IPS DF 19.7 (cell line): ENCODE measurements at places on chromosomes 16 and 17.

- no peak for DNase-seq
Observed at GRCh38 chr16:12339686-12340085, 363.2 kb downstream of the SNX29 start.

- DNase-seq: no peak
Observed at GRCh38 chr17:1197781-1198490, 18.2 kb upstream of the ABR start.

GRCh38 chr17:38451840-38452529 is 23.7 kb downstream of the ARHGAP23 start:
- DNase-seq: peak; percentile 95

GRCh38 chr17:50684612-50685333 is 22.9 kb downstream of the ANKRD40 start:
- no peak for DNase-seq

DNA sequence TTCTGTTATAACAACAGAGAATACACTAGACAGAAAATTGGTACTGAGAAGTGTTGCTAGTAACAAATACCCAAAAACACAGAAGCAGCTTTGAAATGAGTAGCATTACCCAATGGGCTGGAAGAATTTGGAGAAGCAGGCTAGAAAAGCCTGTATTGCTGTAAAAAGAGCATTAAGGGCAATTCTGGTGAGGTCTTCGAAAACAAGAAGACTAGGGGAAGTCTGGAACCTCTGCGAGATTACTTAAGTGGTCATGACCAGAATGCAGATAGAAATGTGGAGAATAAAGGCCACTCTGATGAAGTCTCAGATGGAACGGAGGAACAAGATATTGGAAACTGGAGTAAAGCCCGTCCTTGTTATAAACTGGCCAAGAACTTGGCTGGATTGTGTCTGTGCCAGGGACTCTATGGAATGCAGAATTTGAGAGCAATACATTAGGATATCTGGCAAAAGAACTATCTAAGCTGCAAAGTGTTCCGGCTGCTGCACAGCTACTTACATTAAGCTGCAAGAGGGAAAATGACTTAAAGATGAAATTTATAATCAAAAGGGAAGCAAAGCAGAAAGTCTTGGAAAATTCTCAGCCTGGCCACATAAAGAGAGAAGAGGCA is 44.9 kb upstream of the PEMT start:
- DNase-seq: no peak

GRCh38 chr16:30082545-30083090 is 6.8 kb downstream of the PPP4C start:
- no peak for DNase-seq

DNA sequence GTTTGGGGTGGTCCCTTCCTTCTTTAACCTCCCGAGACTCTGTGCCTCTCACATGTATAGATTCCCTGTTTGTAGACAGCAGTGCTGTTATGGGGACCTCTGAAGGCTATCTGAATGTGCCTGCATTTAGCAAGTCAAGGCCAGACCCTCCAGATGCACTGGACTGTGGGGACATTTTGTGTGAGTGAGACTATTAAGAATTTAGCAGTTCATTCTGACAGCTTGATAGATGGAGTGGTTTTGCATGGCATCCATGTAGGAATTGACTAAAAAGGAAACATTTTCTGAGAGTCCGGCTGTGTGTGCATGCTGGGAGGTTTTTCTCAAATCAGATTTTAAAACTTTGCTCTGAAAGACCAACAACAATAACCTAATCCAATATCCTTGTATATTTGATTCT is 226.3 kb downstream of the MSI2 start:
- no peak for DNase-seq

DNA sequence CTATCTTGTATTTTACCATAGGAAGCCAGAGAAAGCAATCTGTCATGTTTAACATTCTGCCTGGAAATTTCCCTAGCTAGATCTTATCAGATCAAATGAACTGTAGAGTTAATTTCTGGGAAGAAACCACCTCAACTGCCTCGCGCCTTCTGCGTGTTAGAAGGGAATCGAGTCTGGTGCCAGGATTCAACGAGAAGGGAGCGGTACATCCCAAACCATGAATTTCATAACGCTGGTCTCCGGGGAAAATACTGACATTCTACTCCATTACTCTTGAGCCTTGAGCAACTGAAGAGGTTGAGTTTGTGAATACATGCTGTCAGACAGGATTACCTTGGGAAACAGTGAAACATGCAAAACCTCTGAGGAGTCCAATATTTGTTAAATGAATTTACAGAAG is 35.2 kb downstream of the MPHOSPH6 start:
- DNase-seq: no peak

DNA sequence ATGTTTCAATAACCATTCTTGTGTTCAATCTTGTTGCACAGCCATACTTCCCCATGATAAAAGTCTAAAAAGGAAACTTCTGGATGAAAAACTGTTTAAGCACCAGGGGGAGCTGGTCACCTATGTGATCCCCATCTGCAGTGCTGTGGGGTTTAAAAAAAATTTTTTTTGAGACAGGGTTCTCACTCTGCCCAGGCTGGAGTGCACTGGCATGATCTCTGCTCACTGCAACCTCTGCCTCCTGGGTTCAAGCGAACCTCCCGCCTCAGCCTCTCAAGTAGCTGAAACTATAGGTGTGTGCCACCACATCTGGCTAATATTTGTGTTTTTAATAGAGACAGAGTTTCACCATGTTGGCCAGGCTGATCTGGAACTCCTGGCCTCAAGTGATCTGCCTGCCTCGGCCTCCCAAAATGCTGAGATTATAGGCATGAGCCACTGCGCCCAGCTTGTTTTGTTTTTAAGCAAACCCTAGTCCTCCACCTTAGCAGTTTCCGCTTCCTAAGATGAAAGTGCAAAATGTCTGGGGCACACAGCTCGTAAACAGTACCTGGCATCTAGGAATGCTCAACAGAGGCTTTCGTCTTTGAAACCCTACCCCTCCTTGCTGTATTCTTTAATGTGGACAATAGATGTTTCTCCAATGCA is 25.4 kb downstream of the DNAJA2 start:
- no peak for DNase-seq

DNA sequence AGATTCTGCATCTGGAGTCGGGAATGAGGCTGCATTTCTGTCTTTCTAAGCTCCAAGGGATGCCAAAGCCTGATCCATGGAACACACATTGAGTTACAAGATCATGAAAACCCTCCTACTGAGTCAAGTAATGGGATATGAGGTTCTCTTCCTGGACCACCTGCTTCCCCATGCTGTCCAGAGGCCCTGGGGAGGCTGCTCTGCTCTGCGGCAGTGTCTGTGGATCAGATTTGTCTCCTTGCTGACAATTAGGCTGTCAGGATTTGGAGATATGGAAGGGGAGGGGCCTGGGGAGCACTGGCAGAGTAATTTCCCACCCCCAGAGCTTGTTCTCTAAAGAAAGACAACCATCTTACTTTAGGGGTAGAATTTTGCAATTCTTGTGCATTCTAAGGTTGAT is 33.0 kb downstream of the C16orf95 start:
- no peak for DNase-seq

DNA sequence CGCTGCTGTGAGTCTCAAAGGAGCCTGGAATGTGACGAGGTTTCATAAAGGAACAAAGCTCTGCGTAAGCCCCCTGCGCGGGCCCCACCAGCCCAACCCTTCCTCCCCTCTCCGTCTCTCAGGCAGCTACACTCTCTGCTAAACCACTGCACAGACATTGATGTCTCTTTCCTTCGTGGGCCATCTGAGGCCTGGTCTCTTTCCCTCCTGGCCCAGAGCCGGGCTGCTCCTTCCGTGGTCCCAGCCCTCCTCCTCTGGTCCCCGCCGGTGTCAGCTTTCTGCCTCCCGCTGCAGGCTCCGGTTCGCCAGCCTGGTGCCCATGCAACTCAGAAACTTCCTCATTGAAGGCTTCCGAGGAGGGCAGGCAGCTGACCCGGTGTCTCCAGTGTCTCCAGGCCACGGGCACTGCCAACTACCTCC is 7.4 kb downstream of the SCARF1 start:
- DNase-seq: no peak

DNA sequence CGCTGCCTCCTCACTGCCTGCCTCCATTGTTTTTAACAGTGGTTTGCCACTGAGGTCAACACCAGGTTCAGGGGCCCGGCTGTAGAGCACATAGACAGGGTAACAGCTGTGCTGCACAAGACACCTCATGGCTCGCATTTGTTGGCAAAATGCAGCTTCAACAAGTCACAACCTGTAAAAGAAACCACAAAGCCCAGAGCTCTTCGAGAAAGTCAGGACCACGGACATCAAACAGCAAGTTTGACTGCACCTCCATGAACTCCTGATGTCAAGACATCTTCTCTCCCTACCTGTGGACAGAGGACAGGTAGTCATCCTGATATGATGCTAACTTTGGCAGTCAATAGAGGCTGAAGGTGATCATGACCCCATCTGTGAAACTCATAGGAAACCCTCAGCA is 142.4 kb upstream of the SOX9 start:
- DNase-seq: no peak

- DNase-seq: no peak
Observed at GRCh38 chr17:80949451-80950421, 41.9 kb upstream of the CHMP6 start.

DNA sequence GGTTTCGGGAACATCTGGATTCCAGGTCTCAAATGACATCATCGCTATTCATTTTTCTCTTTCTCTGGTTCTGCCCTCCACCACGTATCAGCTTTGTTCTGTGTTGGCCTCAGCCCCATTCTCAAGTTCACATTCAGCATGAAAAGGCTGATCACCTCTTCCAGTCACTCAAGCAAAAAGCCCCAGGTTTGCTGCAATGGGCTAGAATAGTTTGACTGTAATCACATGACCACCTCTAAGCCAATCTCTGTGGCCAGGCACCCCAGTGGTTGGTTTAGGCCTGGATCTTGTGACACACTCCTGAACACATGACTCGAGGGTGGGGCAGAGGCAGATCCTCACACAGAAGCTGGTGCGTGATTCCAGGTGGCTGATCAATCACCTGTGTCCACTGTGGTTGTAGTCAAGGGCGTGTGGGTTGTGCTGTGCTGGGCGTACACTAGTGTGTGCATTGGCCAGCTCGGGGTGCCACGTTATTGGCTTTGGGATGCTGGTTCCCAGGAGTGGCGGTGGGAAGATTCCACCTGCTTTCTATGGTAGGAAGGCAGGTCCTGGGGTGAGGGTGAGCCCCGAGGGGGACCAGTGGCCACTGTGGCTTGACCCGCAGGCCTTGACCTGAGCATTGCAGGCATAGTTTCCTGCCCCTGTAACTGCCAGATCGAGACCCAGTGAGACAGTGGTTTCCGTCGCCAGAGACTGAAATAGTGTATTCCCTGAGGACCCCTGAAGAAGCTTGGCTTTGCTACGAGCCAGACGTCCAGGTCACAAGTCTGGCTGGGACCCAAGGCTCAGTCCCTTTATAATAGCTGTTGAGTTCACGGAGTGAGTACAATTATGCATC is 12.0 kb downstream of the EEF2K start:
- DNase-seq: no peak

DNA sequence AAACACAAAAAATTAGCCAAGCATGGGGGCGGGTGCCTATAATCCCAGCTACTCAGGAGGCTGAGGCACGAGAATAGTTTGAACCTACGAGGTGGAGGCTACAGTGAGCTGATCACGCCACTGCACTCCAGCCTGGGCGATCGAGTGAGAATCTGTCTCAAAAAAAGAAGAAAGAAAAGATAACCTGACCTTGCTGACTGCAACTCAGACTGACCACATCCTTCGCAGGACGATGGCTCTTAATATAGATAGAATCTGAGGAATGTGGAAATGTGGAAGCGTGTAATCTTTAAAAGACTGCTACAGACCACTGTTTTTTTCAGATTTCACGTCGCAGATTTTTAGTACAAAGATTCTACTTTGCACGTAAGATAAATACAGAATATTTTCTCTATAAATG is 37.8 kb downstream of the KLHDC4 start:
- DNase-seq: no peak

- no peak for DNase-seq
Observed at GRCh38 chr16:82137822-82138167, 32.2 kb downstream of the MPHOSPH6 start.

DNA sequence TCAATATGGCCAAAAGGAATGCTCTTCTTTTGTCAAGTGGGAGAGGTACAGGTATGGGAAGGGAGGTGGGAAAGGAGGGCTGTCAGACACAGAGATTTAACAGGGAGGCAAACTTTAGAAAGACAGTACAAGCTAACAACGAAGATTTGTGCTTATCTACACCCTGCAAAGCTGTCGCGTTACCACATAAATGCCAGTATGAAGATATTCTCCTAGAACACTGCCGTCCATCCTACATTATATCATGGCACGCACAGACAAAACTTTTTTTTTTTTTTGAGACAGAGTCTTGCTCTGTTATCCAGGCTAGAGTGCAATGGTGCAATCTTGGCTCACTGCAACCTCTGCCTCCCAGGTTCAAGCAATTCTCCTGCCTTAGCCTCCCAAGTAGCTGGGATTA is 50.6 kb downstream of the STH start:
- no peak for DNase-seq

DNA sequence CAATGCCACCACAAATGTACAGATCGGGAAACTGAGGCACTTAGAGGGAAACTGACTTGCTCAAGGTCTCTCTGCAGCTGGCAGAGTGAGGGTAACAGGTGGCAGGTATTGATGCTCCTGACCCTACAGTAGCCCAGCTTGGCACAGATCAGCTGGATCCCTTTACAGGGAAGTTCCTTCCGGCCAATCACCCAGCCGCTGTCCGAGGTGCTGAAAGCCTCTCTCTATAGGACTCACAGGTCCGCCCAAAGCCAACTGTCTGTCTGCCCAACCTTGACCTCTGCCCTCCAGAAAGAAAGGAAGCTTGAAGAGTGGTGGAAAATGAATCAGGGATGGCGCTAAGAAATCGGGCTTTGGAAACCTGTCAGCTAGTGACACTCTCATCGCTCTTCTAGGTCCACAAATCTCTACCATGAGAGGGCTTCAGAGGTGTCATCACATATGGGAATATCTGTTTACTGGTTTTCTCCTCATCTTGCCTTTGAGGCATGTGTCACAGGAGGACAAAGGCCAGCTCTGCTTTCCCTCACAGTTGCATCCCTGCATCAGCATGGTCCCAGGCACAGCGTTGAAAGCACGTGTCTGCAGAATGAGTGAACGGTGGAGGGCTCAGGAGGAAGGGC is 246.2 kb downstream of the KATNIP start:
- DNase-seq: peak; percentile 9

DNA sequence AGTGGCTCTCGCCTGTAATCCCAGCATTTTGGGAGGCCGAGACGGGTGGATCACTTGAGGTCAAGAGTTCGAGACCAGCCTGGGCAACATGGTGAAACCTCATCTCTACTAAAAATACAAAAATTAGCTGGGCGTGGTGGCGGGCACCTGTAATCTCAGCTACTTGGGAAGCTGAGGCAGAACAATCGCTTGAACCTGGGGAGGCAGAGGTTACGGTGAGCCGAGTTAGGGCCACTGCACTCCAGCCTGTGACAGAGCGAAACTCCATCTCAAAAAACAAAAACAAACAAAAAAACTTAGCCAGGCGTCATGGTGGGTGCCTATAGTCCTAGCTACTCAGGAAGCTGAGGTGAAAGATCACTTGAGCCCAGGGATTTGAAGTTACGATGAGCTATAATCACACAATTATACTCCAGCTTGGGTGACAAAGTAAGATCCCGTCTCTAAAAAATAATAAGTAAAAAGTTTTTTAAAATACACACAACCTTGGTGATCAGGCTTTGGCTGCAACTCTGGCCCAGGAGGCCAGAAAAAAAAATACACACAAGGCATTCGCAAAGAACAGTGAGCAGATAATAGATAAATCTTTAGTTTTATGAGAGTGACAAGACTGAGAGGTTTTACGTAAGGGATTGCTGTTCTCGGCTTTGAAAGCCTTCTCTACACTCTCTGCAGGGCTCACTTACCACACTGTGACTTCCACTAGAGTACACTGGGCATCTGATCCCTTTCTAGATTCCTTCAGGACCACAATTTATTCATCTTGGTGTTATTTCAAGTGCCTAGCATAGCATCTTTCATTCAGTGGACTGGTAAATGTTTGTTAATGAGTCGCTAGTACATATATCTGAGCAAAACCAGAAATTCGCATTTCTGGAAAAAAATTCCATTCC is 5.9 kb downstream of the GSPT1 start:
- DNase-seq: no peak
